ENCODE measurements at places on chromosomes 11 and 22.

- DNase-seq = no peak
Measured at GRCh38 chr22:39308614-39309363, 10.6 kb downstream of the RPL3 start.

DNA sequence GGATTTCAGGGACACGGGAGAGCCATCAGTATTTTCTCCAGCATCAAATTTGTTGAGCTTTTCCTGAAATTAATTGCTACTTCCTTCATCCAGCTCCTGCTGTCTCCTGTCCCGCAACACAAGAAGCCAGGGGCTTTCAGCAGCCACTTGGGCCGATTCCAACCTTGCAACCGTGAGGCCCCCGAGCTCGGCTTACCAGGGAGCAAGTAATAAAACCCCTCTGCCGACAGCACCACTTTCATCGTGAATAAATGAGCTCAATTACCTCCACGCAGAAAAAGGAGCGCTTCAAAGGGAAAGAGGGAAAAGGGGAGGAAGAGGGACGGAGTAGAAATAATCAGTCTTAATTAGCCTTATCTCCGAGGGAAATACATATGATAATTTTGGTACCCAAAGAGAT lies 76.6 kb downstream of the CELSR1 start:
- no peak for DNase-seq

- no peak for DNase-seq
Measured at GRCh38 chr11:75352588-75353206, 1.2 kb upstream of the ARRB1 start.

DNA sequence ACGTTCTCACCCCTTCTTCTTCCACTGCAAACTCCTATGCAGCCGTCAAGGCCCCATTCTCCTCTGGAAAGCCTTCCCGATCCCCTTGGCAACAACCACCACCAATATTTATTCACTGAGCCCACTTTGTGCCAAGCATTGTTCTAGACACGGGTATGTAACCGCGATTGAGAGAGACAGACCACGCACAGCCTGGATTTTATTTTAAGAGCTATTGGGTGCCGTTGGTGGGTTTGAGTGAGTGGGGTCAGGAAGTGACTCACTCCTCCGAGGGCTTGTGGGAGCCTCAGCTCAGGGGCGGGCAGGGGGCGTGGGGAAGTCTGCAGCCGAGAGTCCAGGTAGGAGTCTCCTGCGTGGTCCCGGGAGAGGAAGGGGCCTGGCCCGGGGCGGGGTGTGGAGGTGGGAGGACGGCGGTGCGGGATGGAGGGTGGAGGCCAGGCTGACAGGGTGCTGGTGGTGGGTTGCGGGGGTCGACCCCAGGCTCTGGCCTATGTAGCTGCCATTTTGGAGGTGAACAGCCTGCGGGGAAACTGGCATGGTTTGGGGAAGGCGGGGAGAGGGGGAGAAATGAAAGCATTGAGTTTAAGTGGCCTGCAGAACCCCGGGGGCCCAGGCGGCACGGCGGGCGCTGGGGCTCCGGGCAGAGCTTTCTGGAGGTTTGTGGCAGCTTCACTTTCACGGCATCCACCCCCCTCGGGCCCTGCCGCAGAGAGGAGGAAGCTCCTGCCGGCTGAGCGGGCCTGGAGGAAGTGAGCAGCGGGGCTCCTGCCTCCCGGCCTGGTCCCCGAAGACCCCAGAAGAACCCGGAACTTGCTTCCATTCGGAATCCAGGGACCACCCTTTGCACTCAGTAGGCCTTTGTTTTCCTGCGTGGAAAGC lies 547 bp downstream of the PARVG start:
- DNase-seq = no peak

- no peak for DNase-seq
Measured at GRCh38 chr11:99548264-99548663, 527.5 kb downstream of the CNTN5 start.

DNA sequence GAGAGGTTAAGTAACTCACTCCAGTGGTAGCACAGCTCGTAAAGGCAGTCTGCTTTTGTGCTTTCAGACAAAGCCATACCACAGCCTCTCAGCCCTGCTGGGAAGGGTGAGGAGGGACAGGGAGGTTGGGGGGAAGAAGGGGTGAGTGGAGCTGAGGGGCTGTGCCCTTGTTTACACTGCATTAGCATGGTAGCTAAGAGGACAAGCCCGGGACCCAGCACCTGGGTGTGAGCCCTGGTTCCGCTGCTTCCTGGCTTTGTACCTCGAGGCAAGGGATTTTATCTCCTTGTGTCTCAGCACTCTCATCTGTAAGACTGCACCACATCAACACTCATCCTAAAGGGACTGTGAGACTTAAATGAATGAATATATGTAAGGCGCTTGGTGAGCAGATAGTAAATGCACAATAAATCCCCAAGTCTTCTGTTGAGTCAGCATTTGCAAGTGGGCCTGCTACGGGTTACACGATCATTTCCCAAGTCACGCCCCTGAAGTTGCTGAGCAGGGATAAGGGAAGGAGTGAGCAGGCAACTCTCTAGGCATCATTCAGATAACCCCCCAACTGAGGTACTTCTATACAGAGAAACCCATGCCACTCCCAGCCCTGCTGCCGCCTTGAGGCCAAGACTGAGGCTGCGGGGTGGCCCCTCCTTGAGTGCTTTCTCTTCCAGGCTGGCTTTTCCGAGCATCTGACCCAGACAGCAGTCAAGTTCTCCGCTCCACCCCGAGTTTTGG lies 7.5 kb downstream of the RASD2 start:
- DNase-seq = no peak

DNA sequence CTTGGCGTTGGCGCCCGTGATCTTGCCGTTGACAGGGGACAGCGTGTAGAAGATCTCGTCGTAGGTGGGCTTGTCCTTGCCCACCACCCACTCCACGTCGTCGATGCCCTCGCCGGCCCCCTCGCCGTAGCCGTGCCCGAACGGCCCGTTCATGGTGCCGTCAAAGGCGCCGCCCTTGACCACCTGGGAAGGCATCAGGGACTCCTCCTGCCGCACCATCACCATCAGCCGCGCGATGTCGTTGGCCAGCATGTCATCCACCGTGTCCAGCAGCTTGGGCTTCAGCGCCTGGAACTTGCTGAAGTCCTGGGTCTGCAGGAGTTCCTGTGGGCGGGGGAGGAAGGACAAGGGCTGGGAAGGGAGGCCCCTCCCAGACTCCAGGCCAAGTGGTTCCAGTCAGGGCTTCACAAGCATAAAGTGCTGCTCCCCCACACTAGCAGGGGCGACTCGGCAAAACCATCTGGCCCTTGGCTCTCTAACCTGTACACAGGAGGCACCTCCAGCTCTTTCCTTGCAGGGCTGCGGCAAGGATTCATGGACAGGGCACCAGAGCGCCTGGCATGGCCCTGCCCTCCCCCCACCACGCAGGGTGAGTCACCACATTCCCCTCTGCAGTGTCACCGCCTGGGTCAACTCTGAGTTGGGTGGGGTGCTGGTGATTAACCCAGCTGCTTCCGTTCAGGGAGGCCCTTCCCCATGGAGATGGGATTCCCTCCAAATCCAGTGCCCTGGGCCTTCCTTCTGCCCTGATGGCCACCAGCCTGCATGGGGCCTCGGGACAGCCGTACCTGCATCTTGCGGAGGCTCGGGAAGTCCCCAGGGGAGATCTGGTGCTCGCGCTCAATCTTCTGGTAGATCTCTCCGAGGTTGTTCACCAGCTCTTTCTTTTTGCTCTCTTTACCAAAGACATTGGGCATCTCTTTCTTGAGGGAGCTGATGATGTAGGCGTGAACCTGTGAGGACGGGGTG lies 10.4 kb upstream of the CDC42BPG start:
- no peak for DNase-seq

- no peak for DNase-seq
Measured at GRCh38 chr11:12705874-12706273, 31.7 kb downstream of the TEAD1 start.

All from hindlimb muscle (tissue), 1 donor.